NCI-H1092 (cell line): ENCODE measurements at places on chromosomes 16 and 17.

DNA sequence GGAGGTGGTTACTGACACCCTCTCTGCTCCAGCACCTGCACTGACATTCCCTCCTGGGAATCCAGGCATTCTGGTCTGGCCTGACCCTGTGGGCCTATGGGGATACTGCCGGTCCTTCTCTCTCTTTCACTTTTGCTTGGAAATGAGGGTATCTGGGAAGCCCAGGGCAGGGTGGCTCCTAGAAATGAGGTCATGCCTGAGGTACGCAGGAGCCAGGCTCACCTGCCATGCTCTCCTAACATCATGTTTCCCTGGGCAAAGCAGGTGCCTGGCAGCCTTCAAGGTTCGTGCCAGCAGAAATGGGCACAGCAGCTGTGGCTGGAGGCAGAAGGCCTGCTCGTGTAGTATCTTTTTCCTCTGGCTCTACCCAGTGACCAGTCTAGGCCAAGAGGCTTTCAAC lies 3.3 kb downstream of the ITGA3 start:
- no peak for DNase-seq

- DNase-seq: no peak
These were observed 271.0 kb downstream of the PHKB start for GRCh38 chr16:47732122-47732521.

DNA sequence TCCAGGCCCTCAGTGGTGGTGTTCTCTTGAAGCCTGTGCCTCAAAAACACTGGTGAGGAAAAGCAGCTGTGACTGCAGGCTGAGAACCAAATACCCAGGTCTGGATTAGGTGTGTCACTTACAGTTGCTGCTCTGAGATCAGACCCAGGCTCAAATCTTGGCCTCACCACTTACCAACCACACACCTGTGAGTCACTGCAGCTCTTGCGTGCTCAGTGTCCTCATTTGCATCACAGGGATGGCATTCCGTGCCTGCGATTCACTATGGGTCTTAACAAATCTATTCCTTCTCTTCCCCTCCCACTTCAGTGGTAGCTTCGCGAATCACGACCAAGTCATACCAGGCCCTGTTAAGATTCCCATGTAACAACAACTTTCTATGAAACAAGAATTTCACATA lies 233.4 kb upstream of the HSBP1 start:
- no peak for DNase-seq

DNA sequence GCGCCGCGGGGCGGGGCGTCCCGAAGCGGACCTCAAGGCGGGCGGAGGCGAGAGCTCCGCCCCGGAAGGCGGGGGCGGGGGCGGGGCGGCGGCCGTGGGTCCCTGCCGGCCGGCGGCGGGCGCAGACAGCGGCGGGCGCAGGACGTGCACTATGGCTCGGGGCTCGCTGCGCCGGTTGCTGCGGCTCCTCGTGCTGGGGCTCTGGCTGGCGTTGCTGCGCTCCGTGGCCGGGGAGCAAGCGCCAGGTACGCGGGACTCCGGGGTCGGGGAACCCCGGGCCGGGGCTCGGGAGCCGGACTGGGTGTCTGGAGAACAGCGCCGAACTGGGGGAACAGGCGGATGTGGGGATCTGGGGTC lies at the start of gene TNFRSF12A:
TSS of gene TNFRSF12A (plus strand) at position 122 of the 357 bp plus-strand sequence. CDS start at position 152, 30 bp downstream.
- peak; percentile 28 for DNase-seq

DNA sequence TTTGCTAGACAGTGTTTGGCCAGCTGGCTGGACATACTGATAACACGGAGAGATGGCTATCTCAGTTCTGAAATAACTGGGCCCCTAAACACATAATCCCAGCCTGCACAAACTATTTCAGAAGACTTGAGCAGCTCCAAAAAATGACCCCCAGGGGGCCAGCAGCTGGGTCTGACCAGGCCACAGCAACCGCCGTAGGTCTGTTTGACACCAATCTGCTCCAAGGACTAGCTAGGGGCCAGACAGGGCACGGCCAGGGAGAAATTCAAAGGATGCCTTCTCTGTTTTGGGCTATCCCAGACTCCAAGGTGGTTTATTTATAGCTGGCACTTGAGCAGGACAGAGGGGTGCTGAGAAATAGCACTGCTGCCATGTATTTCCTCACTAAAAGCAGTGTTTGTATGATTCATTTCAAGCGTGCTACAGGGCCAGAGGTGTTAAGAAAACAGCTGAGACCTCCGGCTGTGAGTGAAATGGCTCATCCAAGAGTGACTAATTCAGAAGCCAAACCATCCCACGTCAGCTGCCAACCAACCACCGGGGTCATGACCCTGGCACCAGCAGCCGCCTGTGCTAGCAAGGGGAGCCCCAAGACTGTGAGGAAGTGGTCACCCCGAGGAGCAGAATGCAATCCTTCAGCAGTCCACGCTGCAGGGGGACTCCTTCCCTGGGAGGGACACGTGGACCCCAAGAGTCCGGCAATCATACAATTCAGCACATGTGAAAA lies 5.7 kb downstream of the GGA2 start:
- DNase-seq: no peak
